ENCODE measurements at places on chromosomes 6 and 20.

DNA sequence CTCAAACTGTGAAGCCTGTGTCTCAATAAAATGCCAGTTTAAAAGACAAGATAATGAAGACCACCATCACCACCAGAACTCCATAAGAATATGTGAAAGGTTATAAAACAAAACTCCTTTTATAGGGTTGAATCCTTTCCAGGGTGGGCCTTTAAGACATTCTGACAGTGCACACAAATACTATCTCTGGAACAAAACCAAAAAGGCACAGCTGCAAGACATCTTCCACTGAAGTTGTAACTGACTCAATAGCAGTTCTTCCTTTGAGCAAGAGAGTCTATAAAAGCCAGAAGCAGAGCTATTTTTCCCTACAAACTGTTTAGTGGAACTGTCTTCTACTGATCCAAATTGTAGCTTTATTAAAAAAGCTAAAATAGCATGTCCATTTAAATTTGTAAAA, 81.6 kb downstream of the EPB41L2 start:
- DNase-seq = no peak

- no peak for DNase-seq
These were observed 567.4 kb downstream of the C6orf118 start for GRCh38 chr6:164741938-164742451.

- no peak for DNase-seq
These were observed 85.3 kb upstream of the SLC22A23 start for GRCh38 chr6:3542032-3542640.

GRCh38 chr20:1282966-1283365, 16.9 kb downstream of the SNPH start:
- no peak for DNase-seq

DNA sequence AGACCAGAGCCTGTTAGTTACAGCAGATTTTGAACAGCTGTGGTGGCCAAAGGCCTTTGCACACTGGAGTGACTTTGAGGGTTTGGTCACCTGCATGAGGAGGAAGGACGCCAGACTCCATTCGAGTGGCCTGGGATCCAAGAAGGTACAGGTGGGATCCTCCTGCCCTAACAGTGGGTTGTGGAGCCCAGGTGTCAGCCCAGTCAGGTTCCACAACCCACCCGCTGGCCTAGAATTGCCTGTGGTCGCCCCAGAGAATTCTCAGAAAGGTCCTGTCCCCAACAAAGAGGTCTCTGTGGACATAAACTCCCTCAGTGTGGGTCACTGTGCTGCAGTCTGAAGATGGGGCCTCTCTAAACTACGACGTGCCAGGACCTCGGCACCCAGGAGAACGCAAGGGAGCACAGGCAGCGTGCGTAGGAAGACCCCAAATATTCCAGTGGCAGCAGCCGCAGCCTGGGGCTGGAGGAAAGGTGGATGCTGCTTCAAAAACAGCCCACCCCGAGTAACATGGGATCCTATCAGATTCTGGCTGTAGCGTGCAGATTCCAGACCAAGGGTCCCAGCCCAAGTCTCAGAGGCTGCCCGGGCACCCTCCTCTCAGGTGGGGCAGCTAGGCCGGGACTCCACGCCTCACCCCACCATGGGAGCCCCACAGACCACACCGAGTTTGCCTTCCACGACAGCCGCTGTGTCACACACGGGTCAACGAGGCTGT, 16.0 kb downstream of the ACSS1 start:
- DNase-seq = no peak

DNA sequence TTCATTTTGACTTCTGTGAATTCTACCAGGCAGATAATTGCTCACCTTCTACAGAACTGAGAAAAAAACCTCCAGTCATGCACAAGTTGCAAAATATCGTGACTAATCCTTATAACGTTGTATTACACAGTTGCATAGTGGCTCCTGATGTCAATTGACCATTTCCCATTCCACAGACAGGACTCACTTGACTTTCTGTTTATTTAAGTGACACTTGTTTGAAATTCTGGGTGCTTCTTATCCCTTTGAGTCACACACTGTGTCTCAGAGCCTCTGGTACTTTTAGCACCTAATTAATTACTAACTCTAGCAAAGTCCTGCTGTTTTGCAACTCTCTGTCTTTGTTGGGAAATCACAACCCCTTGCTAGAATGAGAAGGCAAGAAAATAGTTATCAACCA, 16.2 kb upstream of the RSPO3 start:
- no peak for DNase-seq

GRCh38 chr6:30707281-30707850, 9.7 kb downstream of the MDC1 start:
- no peak for DNase-seq

GRCh38 chr6:106451439-106451838, 90.9 kb downstream of the CRYBG1 start:
- no peak for DNase-seq

DNA sequence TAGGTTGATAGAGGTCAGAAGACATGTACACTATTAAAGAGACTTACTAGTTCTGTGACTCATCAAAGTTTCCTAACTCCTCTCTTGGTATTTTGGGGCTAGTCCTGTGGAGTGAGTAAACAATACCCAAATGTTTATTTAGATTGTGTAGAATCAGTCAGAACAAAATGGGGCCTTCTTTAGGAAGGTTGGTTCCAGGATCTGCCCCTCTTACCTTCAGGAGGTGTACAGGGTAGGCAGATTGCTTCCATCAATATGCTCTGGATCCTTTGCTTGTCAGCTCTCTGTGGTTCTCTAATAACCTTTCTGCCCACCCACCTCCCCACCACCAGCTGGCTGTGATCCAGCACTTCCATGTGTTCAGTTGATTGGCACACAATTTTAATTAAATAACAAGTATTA, 107.0 kb downstream of the POPDC3 start:
- DNase-seq = no peak

DNA sequence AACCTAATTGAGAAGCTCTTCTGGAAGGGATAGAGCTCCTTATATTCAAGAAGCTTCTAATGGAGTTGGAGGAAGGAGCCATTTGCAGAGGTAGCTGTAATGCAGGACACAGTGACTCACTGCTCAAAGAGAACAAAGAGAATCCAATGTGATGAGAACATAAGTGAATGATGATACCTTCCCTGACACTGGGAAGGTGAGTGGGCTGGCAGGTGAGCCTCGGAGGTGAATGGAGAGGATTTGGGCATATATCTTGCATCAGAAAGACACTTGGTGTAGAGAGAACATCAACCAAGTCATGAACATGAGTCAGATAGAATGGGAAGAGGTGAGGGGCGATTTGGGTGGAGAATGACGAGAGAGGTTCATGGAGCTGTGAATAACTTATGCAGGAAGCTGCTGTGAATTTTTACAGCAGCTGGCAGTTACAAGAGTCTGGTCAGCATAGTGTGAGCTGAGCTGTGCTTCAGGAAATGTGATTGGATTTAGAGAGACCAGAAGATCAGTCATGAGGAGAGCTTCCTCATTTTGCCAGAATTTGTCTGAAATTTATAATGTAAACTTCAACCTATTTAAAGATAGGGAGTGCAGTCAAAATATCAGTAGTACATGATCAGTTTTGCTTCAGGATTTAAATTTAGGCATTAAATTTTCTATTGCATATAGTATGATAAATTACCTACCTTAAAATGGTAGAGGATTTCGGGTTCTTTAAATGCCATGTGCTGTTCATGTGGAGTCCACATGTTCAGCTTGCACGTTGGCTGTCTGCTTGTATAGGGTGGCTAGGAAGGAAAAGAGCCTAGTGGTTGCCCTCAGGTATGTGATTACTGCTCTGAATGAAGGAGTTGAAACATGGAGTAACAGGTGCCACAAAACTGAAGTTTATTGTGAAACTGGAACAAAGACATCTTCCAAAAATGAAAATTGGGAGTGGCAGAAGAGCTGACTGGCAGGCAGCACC, 59.2 kb upstream of the KIF25 start:
- no peak for DNase-seq

- no peak for DNase-seq
These were observed 131.4 kb downstream of the BTBD3 start for GRCh38 chr20:12049125-12049524.

DNA sequence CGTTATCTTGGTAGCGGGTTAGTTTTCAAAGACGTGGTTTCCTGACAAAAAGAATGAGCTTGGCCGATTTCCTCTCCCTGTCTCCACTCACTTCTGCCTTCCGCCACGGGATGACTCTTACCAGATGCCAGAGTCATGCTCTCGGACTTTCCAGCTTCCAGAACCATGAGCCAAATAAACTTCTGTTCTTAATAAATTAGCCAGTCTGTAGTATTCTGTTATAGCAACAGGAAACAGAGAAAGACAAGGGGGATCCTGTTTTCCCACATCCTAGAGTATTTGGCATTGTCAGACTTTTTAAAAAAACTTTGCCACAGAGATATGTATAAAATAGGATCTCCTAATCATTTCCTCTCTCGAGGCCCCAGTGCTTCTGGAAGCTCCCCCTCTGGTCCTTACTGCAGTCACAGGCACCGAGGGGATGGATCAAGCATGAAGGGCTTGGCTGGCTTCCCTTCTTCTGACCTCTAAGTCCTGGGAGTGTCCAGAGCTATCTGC, 84.9 kb upstream of the NAA20 start:
- no peak for DNase-seq

DNA sequence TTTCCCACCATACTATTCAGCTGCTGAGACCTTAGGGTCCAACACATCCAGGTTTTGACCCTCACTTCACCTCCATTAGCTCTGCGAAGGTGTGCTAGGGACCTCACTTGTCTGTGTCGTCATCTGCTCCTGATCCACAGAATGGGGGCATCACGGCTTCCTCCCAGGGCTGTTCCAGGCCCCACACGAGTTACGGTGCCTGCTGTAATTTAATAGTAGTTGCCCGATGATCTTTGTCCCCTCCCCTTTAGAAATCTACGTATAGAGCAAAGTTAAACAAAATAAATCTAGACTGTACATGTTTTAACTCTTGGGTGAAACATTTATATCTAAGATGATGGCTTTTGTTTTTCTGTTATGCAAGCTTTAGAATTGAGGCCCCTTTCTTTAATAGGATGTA, 49.1 kb upstream of the NAA20 start:
- DNase-seq = no peak
